ENCODE measurements at places on chromosomes 6 and 20.

- DNase-seq: no peak
Measured at GRCh38 chr6:43125119-43125518, 46.0 kb upstream of the SRF start.

- DNase-seq: no peak
Measured at GRCh38 chr6:51608383-51608782, 479.0 kb downstream of the PKHD1 start.

GRCh38 chr20:53760025-53760441, 166.4 kb upstream of the ZNF217 start:
- DNase-seq: no peak

DNA sequence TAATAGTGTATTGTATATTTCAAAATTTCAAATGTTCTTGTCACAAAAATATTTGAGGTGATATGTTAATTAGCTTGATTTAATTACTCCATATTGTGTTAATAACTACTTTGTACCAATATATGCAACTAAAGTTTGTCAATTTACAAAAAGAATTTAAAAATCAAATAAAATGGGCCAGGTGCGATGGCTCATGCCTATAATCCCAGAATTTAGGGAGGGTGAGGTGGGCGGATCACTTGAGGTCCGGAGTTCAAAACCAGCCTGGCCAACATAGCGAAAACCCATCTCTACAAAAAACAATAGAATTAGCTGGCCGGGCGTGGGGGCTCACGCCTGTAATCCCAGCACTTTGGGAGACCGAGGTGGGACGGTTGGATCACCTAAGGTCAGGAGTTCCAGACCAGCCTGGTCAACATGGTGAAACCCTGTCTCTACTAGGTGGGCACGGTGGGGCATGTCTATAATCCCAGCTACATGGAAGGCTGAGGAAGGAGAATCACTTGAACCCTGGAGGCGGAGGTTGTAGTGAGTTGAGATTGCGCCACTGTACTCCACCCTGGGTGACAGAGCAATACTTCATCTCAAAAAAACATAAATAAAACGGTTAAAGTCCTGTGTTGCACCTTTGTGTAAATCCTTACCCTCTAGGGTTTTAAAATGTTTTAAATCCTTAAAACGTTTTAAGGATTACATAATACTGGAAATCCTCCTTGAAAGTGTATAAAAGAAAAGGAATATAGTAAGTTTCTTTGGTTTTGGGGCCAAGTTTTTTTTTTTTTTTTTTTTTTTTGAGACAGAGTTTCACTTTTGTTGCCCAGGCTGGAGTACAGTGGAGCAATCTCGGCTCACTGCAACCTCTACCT, 4.0 kb downstream of the HSPA1B start:
- no peak for DNase-seq
